ENCODE measurements at places on chromosomes 16 and 17.

DNA sequence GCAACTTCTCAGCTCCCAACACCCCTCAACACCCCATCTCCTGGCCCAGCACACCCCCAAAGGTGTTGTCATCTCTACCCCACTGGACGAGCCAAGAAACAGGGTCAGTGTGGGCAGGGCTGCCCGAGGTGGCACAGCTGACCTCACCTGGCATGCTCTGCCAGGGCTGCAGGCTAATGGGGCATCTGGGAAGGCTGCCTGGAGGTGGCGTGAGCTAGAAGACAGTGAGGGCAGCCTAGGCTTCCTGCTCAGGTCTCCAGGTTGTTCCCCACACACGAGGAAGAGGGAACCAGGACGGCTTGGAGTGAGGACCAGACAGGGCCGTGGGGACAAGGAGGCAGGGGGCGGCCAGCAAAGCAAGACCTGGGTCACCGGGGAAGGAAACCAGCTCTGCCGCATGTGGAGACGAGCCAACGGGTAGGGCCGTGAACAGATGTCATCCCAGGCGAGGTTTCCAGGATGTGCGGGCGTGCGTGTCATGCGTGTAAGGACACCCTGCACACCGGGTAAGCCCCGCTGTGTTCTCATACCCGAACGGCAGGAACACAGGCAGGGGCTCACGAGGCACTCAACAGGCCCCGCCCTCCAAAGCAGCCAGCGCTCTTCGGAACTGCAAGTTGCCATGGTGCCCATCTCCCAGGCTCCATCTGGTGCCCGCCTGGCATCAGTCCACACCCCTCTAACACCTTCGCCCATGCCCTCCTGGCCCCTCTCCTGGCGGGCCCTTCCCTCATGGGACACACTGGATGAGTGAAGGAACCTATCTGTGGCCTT is 29.6 kb upstream of the PVALEF start:
- no peak for DNase-seq

GRCh38 chr17:73419051-73419450 is 107.2 kb upstream of the CDC42EP4 start:
- no peak for DNase-seq

DNA sequence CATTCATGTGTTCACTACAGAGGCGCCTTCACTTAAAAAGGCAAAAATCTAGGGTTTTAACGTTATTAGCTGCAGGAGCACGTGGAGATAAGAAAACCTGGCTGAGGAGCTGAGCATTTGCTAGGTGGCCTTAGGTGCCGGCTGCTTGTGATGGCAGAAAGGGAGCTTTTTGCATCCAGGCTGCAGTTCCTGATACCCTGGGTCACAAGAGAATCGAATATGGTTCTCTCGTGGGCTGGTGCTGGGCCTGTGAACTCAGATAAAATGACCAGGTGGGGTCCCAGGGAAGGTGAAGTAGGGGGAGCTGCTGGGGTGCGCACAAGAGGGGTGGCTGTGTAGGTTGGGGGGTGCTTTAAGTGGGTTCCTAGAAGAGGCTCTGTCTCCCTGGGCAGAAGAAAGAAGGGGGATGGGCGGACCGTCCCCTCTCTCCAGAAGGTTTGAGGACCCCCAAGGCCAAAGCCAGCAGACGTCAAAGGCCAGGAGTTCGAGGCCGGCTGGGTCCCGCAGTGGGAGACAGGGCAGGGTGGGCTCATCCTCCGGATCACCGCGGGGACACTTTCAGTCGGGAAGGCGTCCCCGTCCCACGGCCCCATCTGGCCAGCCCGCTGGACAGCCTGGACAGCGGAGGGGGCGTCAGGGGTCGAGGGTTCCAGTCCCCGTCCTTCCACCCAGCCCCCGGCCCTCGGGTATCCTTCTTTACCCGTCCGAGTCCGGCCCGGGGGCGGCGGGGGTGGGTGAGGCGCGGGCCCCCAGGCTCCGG is 740 bp upstream of the CMIP start:
- DNase-seq: no peak

DNA sequence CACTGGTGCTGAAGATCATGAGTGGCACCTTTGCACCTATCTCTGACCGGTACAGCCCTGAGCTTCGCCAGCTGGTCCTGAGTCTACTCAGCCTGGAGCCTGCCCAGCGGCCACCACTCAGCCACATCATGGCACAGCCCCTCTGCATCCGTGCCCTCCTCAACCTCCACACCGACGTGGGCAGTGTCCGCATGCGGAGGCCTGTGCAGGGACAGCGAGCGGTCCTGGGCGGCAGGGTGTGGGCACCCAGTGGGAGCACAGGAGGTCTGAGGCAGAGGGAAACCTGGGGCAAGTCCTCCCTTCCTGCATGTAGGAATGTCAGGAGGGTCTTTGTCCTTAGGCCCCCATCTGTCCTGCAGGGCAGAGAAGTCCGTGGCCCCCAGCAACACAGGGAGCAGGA is 6.5 kb upstream of the TRAF4 start:
- DNase-seq: no peak

DNA sequence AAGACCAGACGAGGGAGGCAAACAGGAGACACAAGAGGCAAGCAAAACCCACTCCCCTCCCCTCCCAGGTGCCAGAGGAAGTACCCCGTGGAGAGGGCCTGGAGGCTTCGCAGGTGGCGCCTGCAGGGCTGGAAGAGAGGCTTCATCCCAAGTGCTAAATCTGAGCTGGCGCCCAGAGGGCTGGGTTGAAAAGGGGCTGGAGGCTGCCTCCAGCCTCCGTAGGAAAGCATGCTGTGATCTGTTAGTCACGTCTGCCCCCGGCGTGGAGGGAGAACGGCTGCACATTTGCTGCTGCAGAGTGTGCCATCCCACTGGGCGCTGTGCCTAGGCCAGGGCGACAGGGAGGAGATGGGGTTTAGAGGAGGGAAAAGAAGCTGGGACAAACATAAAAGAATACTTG is 16.9 kb downstream of the RPH3AL start:
- DNase-seq: no peak

- DNase-seq: no peak
Measured at GRCh38 chr16:83969771-83970429, 1.9 kb downstream of the NECAB2 start.

GRCh38 chr17:75909812-75910274 is 5.2 kb upstream of the MRPL38 start:
- no peak for DNase-seq

GRCh38 chr17:16880843-16881230 is 91.1 kb downstream of the TNFRSF13B start:
- no peak for DNase-seq

- DNase-seq: no peak
Measured at GRCh38 chr17:43211123-43211479, 574 bp upstream of the TMEM106A start.

DNA sequence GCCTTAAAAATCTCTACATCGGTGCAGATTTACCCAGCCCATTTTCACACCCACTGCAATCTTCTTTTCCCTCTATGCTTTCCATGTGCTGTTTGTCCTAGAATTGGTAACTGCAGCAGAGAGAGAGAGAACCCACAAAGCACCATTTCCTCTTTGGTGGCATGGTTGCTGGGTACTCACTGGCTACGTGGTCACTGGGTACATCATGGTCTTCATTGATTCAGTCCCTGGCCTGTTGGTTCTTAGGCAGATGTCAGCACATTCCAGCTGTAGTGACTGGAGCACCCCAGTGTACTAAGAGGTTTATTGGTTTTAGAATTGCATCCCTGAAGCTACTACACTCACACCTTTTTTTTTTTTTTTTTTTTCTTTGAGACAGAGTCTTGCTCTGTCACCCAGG is 156.1 kb upstream of the CACNG5 start:
- DNase-seq: no peak

GRCh38 chr17:67290711-67291291 is 45.8 kb upstream of the HELZ start:
- DNase-seq: no peak

- no peak for DNase-seq
Measured at GRCh38 chr16:2335286-2335895, 5.1 kb downstream of the ABCA3 start.

DNA sequence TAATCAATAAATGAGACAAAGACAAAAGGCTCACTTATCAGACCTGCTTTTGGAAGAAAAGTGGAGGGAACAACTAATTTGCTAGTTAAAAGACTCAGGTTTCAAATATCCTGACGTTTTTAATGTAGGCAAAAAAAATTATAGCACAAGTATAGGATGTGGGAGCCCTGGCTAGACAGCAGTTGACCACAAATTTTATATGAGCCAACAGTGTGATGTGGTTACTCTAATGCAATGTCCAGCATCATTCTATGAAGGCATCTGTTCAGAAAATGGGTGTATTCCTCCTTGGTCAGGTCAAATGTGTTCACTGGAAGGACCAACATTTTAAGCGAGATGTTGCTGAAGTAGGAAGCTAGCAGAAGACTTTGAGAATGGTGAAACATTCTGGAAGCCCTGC is 237.4 kb downstream of the MAP2K6 start:
- DNase-seq: no peak

- no peak for DNase-seq
Measured at GRCh38 chr17:4632581-4632920, 8.9 kb downstream of the ALOX15 start.

- DNase-seq: no peak
Measured at GRCh38 chr16:2609827-2610470, 72.1 kb downstream of the PDPK1 start.

DNA sequence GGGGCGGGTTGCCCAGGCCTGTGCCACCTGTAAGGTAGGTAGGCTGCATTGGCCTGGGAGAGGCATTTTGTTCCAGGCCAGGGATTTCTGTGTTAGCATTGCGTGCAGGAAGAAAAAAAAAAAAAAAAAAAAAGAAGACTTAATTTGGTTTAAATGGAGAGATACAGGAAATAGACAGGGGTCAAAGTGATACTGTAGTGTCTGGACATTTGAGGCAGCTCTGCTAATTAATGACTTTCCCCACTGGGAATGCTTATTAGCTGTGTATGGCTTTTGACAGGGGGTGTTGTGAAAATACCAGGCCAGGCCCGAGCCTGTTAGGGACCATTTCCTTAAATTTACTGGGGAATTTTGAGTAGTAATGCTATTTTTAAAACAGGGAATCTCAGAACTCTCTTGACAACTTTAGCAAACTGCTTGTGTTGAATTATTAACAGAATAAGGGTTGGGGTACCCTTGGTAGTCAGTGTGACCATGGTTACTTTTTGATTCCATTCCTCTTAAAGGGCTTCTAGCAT is 1.0 kb downstream of the MAP2K4 start:
- no peak for DNase-seq

DNA sequence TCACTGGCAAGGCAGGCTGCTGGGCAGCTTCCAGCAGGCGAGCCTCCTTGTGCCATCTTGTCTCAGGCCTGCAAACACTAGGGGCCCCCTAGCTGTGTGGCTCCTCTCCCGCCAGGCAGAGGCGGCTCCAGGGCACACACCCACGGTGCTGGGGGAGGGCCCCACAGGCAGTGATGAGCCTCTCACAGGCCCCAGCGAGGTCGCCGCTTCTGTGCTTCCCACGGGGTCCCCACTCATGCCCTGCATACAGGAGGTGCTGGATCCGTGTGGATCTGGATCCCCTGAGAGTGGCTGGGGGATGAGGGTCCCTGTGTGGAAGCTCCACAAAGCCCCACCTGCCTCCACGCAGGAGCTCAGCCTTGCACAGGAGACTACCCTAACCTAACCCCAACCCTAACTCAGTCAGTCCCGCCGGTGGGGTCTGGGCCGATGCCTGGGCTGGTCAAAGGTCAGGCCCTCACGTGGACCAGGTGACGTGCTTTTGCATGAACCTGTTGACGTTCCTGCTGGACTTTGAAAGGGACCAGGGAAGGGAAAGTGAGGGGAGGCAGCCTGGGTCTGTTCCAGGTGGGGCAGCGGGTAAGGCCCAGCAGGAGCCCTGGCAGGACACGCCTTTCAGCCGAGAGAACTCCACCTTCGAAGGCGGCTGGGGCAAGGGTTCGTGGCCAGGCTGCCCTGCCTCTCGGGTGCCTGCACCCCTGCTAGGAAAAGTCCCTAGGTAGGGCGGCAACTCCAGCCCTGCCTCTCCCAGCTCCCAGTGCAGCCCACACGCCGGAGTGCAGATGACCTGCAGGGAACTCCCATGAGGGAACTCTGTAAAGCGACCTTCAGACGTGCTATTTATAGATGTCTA is 5.2 kb downstream of the SECTM1 start:
- no peak for DNase-seq

DNA sequence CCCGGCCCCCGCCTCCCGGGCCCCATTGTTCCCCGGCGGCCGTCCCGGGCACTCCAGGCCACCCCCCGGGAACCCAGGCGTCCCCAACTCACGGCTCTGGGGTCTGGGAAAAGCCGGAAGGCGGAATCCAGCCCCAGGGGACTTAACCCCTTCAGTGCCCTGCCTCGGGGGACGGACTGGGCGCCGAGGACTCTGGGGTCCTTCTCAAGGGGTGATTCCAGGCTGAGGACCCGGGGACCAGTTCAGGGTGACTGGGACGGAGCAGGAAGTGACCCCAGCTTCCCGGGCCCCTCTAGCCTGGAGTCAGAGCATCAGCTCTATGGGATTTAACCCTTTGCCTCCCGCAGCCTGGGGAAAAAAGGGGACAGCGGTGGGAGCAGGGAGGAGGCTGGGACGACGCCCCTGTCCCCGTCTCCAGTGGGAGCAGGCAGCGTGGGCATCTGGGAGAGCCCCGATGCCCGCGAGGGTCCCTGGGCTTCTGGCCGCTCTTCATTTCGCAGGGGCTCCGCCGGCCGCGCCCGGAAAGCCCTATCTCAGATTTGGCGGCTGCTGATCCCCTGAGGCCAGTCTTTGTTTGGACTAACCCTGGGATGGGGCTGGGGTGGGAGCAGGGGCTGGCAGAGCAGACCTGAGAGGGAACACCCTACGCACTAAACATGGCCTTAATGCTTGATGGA is at the start of gene ZNF629:
Gene ZNF629 (minus strand): TSS at position 270 of the 677 bp plus-strand sequence. CDS start 2,723 bp downstream, outside the sequence.
- peak; percentile 34 for DNase-seq

- no peak for DNase-seq
Measured at GRCh38 chr16:86701286-86701975, 123.1 kb downstream of the FOXL1 start.

- no peak for DNase-seq
Measured at GRCh38 chr17:78839235-78839761, 1.3 kb downstream of the USP36 start.

DNA sequence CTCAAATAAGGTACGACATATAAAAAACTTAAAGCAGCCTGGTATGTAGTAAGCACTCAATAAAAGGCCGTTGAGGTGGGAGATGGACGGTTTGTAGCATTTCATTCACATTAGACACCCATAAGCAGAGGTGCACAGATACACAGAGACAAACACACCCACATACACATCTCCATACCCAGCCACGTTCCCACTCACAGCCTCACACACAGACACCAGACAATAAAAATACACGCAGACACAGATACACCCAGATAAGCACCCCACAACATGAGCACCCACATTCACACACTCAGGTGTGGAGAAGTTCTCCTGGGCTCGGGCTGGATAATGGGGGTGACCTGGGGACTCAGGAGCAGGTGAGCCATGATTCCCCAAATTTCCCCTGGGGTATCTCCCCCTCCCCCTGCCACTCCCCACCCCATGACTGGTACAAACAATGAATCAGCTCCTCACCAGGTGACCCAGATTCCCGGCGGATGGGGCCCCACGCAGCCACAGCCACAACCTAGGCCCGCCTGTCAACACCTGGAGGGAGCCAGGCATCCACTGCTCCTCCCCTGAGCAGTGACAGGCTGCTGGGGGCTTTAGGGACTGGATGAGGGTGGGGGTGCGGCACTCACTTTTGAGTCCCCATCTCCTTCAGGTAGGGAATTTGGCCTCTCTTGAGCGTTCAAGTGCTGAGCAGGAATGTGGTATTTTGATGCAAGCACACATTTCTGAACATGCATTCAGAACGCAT is 2.7 kb downstream of the DLX3 start:
- DNase-seq: no peak

Data from activated B cell treated with CpG ODN at 0.5 μM for 24 hours (primary cell).